ENCODE measurements at places on chromosomes 7 and 10. TPM values are rescaled to one million over a fixed set of nuclear protein-coding genes. Genes with fewer than 3 reads are reported as not detected.

DNA sequence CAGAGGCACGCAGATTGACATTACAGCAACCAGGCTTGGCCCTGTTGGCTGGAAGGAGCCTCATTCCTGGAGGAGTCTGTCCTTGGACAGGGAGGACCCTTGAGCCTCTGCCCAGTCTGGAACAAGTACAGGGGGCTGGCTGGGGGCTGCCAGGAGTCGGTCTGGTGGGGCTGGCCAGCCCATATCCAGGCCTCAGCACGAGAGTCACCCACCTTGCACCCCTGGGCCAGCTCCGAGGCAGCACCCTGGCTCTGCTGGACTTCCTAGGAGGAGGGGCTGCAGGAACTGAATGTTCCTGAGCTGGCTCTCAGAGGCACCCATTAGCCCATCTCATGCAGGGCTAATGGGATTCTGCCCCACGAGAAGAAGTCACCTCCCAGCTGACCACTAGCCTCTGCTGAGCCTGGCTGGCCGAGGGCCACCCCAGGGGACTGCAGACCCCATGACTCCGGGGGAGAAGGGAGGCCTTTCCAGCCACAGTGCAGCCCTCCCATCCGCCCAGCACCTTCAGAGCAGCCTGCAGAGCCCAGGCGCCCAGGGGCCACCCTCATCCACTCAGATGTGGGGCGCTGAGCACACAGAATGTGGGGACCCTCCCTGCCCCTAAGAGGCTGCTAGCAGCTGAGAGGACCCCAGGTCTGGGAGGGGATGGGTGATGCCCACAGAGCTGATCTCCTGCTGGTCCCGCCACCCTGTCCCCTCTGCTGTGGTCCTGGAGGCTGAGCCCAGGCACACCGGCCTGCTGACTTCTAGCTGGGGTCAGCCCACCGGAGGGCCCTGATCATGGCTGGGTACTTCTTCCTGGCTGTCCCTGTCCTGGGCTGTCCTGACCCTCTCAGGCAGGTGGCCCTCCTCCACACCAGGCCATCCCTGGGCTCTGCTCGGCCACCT, 14.8 kb upstream of the INPP5A start:
- no peak overlapping the region for H3K4me3 ChIP-seq
- no peak for DNase-seq
- peaks cover 32% of the 10 kb centered on the region for H3K4me1 ChIP-seq
- no peaks in the 10 kb centered on the region for H3K27me3 ChIP-seq
- H3K36me3 ChIP-seq = no peaks in the 10 kb centered on the region

The CDK14 gene
- total RNA-seq = 23.5 TPM

GRCh38 chr10:119348106-119348505, 140.7 kb downstream of the GRK5 start:
- H3K27ac ChIP-seq = no peak overlapping the region
- no peak for DNase-seq
- H3K36me3 ChIP-seq = no peaks in the 10 kb centered on the region
- no peak overlapping the region for H3K4me3 ChIP-seq
- H3K27me3 ChIP-seq = no peaks in the 10 kb centered on the region

DNA sequence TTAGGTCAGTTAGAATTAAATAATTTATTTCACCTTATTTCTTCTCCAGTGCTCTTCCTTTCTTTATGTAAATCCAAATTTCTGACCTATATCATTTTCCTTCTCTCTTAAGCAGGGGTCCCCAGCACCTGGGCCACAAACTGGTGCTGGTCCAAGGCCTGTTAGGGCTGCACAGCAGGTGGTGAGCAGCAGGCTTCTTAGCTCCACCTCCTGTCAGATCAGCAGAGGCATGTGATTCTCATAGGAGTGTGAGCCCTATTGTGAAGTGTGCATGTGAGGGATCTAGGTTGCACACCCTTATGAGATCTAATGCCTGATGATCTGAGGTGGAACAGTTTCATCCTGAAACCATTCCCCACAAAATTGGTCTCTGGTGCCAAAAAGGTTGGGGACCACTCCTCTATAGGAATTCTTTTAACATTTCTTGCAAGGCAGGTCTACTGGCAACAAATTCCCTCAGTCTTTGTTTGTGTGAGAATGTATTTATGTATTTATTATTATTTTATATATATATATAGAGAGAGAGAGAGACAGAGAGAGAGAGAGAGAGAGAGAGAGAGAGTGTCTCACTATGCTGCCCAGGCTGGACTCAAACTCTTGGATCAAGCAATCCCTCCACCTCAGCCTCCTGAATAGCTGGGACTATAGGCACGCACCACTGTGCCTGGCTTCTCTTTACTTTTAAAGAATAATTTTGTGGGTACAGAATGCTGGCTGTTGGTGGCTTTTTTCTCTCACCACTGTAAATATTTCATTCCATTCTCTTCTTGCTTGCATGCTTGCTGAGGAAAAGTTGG, 4.3 kb upstream of the ABCC2 start:
- no peaks in the 10 kb centered on the region for H3K27me3 ChIP-seq
- DNase-seq = peak; percentile 19
- H3K27ac ChIP-seq = peak overlapping the region; percentile 98
- H3K4me3 ChIP-seq = no peak overlapping the region
- H3K4me1 ChIP-seq = peaks cover 54% of the 10 kb centered on the region

DNA sequence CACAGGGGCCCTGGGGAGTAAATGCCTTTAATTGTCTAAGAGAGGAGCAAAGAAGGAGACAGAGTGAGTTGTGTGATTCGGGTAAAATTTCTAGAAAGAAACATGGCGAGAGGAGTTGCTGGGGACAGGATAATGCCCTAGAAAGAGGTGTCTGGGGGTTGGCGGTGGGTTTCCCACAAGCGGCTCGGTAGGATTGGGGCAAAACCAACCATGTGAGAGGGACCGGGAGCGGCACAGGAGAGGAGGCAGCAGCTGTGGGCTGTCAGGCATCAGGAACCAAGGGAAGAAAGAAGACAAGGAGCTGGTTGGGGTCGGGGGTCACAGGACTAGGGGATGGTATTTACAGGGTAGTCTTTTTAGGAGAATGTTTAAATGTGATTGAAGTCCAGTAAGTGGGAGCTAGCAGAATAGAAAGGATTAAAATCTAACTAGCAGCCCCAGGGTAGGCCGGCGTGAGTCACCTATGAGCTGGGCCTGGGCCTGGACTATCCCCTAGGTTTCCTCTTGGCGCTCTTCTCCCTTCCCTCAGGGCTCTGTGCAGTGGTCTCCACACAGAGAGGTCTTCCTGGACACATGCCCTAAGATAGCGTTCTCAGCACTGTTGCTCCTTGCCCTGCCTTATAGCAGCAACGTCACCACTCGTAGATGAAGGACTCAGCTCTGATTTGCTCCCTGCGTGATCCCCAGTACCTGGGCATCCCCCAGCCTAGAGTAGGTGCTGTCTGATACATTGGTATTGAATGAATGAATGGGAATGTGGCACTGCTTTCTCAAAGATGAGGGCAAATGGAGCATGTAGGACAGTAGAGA, 32.6 kb downstream of the IKZF1 start:
- DNase-seq = no peak
- peaks cover 10% of the 10 kb centered on the region for H3K27me3 ChIP-seq
- H3K4me3 ChIP-seq = no peak overlapping the region
- no peaks in the 10 kb centered on the region for H3K36me3 ChIP-seq

DNA sequence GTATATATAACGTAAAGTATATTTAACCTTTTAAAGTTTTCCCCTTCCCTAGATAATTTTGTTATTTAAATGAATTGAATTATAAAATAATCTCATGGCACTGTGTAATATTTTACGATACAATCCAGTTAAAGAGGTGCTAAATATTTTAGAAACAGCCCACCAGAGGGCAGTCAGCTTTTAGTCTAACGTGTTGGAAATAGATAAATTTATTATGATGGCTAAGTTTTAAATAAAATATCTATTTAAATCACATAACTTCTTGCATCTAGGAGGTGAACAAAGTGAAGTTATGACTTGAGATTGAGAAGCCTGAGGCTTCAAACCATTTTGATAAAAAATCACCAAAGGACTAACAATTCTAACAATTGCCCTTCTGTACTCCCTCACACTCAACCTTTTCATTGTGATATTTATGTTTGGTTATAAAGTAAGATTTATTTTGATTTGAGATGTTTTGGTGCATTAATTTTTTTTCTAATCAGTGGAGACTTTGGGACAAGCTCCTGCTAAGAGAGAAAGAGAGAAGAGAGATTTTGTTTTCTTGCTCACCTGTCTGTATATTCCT, 171.5 kb upstream of the SP4 start:
- no peak overlapping the region for H3K27ac ChIP-seq
- H3K27me3 ChIP-seq = peaks cover 35% of the 10 kb centered on the region
- H3K4me1 ChIP-seq = no peaks in the 10 kb centered on the region
- H3K36me3 ChIP-seq = no peaks in the 10 kb centered on the region
- H3K4me3 ChIP-seq = no peak overlapping the region

The PRF1 gene
- total RNA-seq = not detected

DNA sequence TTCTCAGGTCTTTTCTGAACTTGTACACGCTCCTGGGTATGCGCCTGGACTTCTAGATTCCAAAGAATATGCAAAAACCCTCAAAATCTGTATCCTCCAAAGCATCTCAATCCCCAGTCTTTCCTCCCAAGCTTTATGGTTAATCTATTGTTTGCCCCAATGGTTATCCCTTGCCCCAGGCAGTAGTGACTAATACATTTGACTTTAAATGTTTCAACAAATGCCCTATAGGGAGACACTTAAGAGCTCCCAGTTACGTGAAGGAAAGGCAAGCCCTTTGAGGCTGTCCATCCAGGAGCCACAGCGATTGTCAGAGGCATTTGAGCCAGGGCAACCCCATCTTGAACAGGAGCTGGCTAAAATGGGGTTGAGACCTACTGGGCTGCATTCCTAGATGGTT, 12.7 kb upstream of the FOXL3 start:
- H3K4me1 ChIP-seq = no peaks in the 10 kb centered on the region
- no peaks in the 10 kb centered on the region for H3K27me3 ChIP-seq
- H3K36me3 ChIP-seq = no peaks in the 10 kb centered on the region
- no peak for DNase-seq
- H3K27ac ChIP-seq = no peak overlapping the region

GRCh38 chr7:44111761-44112160, 7.6 kb downstream of the AEBP1 start:
- H3K36me3 ChIP-seq = no peaks in the 10 kb centered on the region
- no peak overlapping the region for H3K27ac ChIP-seq
- H3K4me3 ChIP-seq = no peak overlapping the region
- H3K4me1 ChIP-seq = no peaks in the 10 kb centered on the region

The SNX8 gene
- total RNA-seq = 24.7 TPM

GRCh38 chr7:134473861-134474291, 15.0 kb upstream of the AKR1B1 start:
- no peaks in the 10 kb centered on the region for H3K36me3 ChIP-seq
- H3K4me3 ChIP-seq = no peak overlapping the region
- DNase-seq = no peak
- H3K27me3 ChIP-seq = no peaks in the 10 kb centered on the region
- H3K27ac ChIP-seq = no peak overlapping the region

DNA sequence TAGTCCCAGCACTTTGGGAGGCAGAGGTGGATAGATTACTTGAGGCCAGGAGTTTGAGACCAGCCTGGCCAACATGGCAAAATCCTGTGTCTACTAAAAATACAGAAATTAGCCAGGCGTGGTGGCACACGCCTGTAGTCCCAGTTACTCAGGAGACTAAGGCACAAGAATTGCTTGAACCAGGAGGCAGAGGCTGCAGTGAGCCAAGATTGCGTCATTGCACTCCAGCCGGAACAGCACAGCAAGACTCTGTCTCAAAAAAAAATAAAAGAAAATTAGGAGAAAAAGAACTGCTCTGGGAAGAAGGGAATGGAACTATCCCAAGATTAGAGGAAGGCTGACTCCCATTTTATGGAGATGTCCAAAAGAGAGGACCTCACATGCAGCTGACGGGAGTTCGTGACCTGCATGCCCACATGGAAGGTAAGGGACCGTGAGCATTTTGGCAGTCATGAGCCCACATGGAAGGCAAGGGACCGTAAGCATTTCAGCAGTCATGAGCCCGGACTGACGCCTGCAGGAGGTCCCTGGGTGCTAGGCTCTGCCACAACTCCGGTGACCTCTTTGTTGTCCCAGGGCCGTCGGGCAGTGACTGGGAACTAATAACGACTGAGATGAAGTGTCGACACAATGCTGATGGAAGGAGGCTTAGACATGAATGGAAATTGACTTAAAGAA, 18.6 kb upstream of the GTPBP4 start:
- H3K36me3 ChIP-seq = no peaks in the 10 kb centered on the region
- peak overlapping the region; percentile 98 for H3K27ac ChIP-seq
- H3K27me3 ChIP-seq = no peaks in the 10 kb centered on the region
- H3K4me1 ChIP-seq = peaks cover 28% of the 10 kb centered on the region

- no peaks in the 10 kb centered on the region for H3K27me3 ChIP-seq
- no peak overlapping the region for H3K4me3 ChIP-seq
- no peaks in the 10 kb centered on the region for H3K4me1 ChIP-seq
- no peaks in the 10 kb centered on the region for H3K36me3 ChIP-seq
These were observed 68.0 kb downstream of the AHCYL2 start for GRCh38 chr7:129292861-129293260.

The ZP3 gene
- total RNA-seq = not detected

DNA sequence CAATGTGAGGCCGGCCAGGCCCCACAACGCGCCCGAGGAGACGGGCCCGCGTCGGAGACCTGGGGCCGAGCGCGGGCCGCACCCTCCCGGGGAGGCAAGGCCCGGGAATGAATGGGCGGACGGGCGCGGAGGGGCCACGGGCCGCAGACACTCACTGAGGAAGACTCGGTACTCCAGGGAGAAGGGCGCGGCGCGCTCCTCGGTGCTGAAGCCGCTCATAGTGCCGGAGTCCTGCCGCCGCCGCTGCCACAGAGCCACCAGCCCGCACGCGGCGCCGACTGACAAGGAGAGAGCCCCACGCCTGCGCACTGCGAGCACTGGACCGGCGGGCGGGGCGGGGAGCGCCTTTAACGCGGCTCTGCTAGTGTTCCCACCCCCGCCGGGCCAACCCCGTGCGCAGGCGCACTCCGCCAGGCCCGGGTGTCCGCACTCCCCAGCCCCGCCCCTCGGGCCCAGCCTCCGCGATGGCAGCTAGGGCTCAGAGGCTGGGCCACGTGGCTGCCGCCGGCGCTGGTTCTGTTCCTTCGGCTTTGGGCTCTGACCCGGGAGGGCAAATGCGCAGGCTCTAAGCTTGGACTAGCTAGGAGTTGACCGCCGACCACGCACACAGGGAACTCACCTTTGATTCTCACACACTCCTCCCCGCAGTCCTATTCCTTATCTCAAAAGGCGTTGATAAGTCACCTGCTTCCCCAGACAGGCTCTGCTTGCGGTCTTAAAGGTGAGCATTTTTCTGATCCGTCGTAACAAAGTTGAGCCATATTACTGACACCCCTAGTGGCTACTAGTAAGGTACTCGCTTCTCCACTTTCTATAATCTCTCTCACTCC, at the start of gene PPA1:
TSS of gene PPA1 (minus strand) at position 321 of the 830 bp plus-strand sequence. CDS start at position 219, 102 bp downstream.
- no peaks in the 10 kb centered on the region for H3K36me3 ChIP-seq
- no peaks in the 10 kb centered on the region for H3K27me3 ChIP-seq
- H3K4me1 ChIP-seq = peaks cover 12% of the 10 kb centered on the region

The SPDYE5 gene
- total RNA-seq = not detected

The TNRC18 gene
- 28.2 TPM for total RNA-seq

DNA sequence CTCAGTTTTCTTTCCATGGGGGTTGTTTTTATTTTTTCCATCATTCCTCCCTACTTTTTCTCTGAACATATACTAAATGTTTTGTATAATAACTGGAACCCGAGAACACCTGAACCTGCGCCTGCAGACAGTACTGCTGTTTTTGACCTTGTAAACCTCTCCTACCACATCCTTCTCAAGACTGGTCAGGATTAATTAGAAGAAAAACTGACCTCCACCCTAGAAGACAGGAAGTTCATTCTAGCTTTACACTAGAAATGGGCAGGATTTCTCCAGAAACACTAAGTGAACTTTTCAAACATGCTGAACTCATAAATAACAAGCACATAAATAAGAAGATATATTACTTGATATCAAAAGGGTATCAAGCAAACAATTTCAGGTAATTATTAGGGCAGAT, 751 bp upstream of the HYCC1 start:
- no peak for DNase-seq
- H3K4me3 ChIP-seq = no peak overlapping the region
- H3K27ac ChIP-seq = no peak overlapping the region
- no peaks in the 10 kb centered on the region for H3K27me3 ChIP-seq
- peaks cover 14% of the 10 kb centered on the region for H3K4me1 ChIP-seq
- H3K36me3 ChIP-seq = no peaks in the 10 kb centered on the region
